ENCODE measurements at places on chromosomes 12 and 14.

DNA sequence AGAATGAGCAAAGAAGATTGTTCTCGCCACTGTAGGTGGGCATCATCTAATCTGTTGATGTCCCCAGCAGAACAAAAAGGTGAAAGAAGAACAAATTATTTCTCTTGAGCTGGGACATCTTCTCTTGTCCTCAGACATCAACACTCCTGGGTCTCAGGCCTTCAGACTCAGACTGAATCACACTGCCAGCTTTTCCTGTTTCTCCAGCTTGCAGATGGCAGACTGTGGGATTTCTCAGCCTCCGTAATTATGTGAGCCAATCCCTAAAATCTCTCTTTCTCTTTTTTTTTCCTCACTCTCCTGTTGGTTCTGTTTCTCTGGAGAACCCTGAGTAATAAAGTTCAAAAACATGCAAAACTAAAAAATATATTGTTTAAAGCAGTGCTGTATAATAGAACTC lies 3.7 kb upstream of the TMPRSS12 start:
- no peak for DNase-seq

- peak; percentile 57 for DNase-seq
Observed at GRCh38 chr14:64196814-64197411, 97.3 kb downstream of the ESR2 start.

DNA sequence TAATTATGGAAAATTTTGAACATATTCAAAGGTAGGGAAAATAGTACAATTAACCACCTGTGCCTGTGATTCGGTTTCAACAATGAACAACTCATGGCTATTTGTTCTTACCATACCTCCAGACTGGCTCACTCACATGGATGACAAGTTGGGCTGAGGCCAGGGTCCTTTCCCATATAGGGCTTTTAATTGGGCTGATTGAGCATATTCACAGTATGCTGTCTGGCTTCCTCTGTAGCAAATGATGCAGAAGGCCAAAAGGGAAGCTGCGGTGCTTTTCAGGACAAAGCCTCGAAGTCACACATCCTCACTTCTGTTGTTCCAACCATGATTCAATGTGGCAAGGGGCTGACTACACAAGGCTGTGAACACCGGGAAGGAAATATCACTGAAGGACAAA lies 297.5 kb upstream of the SLC16A7 start:
- DNase-seq = no peak

- DNase-seq = peak; percentile 48
Observed at GRCh38 chr12:95326445-95326844, 108.8 kb downstream of the VEZT start.

DNA sequence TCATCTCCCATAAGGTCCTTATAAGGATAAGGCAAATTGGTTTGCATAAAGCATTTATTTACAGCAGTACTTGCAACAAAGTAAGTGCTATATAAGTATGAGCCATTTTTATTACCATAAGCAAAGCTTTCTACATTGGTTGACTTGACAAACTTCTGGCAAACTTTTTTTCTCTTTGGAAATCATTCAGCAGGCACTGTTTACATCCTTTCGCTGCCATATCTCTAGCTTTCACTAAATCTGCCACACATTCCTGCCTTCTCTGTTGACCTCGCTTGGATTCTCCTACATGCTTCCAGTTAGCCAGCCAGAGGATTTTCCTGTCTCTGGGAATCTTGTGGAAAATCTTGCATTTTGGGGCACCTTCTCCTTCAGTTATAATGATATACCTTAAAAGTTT lies 21.8 kb upstream of the HDAC7 start:
- no peak for DNase-seq

DNA sequence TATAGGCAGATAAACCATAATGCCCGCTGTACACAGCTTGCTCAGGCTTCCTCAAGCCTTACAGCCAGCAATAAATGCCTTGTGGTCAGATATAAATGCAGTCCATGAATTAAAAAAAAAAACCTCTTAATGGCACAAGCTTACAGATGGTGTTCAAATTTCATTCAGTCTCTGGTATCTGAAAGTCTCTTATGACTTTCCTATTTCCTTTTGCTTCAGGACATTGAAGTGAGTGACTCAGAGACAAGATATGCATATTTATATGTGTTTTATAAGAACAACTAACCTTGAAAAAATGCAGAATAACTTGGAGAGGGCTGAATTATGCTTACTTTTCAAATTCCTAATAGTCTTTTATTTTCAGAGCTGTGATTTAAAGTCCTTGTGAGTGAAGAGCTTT lies 426.9 kb upstream of the MIS18BP1 start:
- DNase-seq = peak; percentile 96

- DNase-seq = no peak
Observed at GRCh38 chr12:58774731-58775130, 145.6 kb downstream of the LRIG3 start.

DNA sequence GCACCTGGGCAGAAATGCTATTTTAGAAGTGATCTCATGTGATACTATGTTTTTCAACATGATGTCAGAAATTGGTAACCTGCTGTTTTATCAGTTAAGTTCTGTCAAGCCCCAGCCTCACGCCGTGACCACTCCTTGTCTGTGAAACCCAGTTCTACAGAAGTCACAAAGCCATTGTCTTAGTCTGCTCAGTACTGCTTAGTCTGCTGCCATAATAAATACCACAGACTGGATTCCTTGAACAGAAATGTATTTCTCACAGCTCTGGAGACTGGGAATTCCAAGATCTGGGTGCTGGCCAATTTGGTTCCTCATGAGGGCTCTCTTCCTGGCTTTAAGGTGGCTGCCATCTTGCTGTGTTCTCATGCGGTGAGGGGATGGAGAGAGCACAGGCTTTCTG lies 176.9 kb downstream of the PRKCH start:
- DNase-seq = peak; percentile 77

- DNase-seq = no peak
Observed at GRCh38 chr12:113697651-113698509, 226.2 kb upstream of the LHX5 start.

DNA sequence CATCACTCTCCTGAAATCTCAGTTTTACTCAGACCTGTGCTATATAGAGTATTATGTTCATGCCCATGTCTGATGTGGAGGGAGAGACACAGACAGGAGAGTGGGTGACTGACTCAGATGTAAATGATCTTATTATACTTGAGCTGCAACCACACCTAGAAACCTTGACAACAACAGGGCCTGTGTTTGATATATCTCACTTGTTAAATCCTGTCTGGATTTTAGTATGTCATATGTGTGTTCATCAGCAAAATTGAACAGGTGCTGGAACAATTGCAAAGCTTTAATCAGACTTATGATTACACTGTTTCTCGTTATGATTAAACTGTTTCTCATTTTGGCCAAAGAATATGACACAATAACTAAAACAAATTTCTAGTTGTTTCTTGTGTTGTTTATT lies 37.7 kb downstream of the DIP2B start:
- peak; percentile 45 for DNase-seq

GRCh38 chr12:102769323-102769916 lies 147.6 kb downstream of the PAH start:
- peak; percentile 65 for DNase-seq

DNA sequence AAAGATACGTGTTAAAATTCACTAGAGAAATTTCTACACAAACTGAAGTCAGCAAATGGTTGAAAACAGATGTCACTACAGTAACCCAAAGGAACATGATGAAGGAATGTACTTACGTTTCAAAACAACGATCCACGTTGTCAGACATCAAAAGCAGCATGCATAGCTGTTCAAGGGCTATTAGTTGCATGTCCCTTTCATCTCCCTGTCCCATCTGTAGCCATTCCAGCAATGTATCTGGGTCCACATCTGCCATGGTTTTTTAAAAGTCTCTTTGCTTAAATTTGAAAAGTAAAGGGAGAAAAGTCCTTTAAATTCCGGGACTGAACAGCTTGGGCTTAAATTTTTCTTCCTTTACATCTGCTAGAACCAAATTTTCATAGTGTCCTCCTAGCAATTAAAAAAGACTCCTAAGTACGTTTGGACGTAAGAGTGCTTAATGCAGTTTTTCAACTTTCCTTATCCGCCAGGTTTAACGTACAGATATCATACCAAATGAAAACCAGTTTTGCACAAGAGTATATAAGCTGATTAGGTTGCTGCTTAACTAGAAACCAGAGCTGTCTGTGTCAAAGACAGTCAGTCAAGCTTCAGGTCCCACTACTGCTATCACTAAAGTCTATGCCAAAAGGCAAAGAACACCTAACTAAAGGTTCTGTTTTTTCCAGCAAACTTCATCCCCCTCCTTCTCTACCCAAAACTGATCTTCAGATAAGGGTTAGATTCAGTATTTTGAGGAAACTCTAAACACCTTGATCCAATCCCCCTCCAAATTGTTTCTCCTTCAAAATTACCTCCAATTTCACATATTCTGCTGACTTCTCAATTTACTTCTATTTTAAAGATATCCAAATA lies 1.7 kb downstream of the HECTD1 start:
- DNase-seq = peak; percentile 72

- DNase-seq = peak; percentile 78
Observed at GRCh38 chr14:65462411-65462810, 49.9 kb downstream of the FUT8 start.

- no peak for DNase-seq
Observed at GRCh38 chr12:15196678-15197505, 24.3 kb downstream of the RERG start.

DNA sequence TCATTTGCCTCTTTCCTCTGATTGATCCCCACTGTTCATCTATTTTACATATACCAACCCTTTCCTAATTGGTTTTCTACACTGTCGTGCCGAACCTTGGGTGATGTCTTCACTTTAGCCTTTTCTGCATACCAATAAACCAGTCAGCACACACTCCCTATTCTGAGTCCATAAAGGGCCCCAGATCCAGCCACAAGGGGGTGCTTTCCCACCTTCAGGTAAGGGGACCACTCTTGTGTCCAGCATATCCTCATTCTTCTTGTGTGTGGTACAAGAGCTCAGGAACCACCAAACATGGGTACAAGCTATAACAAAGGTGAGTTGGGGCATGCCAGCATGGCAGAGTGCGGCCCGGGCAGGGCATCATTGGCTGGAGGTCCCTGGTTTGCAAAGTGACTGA lies 859.8 kb downstream of the FSCB start:
- no peak for DNase-seq

GRCh38 chr12:108879615-108880254 lies at the start of gene DAO:
DAO (plus strand) TSS chr12:108880092; CDS start chr12:108885007, 4,915 bp downstream.
- DNase-seq = no peak

DNA sequence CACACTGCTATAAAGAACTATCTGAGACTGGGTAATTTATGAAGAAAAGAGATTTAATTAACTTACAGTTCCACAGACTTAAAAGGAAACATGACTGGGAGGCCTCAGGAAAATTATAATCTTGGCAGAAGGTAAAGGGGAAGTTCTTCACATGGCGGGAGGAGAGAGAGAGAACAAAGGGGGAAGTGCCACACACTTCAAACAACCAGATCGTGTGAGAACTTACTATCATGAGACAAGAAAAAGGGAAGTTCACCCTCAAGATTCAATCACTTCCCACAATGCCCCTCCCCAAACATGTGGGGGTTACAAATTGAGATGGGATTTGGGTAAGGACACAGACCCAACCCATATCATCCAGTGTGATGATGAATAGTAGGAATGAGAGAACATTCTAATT lies 366.5 kb downstream of the LRFN5 start:
- DNase-seq = no peak

DNA sequence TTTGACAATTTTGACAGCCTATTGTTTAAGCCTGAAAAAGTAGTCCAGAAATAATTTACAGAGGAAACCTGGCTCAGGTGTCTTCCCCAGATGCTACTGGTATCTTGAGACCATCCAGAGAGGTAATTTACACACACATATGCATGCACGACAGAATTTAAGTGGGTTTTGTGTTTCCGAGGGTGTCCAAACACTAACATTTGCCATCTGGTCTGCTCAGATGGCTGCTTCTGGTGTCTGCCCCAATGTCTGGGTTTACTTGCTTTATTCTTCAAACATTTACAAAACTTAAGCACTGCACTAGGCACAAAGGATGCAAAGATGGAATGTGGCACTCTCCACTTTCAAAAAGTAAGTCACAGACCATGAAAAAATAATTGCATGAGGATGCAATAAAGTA lies 226.6 kb upstream of the EGLN3 start:
- DNase-seq = no peak

DNA sequence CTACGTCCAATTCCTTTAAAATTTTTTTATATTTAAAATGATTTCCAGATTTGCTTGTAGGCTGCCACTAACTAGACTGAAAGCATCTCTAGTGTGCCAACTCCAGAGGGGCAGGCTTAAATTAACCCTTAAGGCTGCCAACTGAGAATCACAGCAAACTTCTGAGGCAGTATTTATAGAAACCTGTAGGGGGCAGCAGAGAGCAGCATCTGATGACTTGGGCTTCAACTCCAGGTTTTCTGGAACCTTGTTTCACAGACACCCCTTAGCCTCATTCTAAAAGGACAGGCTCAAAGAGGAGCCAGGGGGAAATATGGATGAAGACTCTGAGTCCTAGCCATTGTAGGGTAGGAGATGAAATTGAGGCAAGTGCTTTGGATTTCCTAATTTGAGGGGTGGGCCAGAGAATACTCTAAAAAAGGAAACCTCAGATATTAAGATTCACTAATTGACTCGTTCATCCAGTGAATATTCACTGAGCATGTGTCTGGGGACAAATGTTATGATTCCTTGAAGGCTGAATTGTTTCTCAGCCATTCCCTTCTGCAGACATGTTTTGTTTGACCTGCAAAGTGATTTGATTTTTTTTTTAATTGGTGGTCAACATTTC lies 63.3 kb upstream of the HSPB8 start:
- peak; percentile 42 for DNase-seq

DNA sequence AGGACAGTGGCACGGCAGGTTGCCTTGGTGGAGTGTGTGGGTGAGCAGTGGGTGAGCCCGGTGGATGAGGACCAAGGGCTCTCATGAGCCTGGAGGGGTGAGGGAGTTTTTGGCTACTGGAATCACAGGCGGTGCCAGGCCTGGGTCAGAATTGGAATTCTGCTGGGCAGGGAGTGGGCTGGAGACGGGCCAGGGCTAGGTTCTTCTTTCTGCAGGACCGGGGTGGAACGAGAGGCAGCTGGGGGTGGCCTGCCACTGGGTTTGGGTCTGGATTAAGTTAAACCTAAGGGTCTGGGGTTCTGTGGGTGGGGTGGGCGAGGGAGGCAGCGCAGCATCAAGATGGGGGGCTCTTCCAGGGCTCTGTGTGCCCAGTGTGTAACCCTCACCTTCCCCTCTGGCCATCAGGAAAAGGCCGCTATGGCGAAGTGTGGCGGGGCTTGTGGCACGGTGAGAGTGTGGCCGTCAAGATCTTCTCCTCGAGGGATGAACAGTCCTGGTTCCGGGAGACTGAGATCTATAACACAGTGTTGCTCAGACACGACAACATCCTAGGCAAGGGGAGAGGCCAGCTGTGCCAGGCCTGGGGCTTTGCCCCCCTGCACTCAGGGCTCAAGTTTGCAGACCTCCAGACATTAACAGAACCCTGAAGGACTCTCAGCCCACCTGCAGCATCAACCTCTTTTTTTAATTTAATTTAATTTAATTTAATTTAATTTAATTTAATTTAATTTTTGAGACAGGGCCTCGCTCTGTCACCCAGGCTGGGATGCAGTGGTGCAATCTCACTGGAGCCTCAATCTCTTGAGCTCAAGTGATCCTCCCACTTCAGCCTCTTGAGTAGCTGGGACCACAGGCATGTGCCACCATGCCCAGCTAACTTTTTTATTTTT lies 7.0 kb downstream of the ACVRL1 start:
- DNase-seq = no peak

- DNase-seq = peak; percentile 64
Observed at GRCh38 chr12:11684393-11684792, 34.9 kb downstream of the ETV6 start.

Data from fibroblast of skin of back (primary cell).